ENCODE measurements at places on chromosomes 12 and 14.

DNA sequence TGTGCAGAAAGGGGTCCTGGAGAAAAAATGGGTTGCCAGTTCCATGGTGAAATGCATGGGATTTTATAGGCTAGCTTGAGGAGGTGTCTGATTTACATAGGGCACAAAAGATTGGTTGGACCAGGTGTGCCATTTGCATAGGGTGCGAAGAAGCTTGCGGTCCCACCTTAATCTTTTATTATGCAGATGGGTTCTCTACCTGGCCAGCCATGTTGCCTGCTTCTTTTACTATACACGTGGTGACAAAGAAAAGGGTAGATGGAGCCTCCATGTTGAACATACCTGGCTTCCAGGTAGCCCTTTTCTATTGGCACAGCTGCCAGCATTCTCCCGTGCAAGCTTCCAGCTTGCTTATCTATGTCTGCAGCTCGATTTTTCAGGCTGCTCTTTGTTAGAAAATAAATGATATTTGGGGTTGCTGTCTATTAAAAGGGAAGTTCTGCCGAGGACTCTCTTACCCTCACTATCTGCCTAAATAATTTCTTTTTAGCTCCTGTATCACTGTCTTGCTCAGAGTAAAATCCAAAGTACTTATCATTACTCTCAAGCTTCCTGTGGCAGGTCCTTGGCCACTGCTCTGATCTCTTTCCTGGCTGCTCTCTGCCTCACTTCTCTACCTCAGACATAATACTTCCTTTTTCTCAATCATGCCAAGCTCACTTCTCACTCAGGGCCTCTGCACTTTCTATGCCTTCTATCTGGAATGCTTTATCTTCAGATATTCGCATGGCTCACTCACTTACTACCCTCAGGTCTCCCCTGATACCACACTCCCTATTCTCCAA, 216.0 kb upstream of the DAAM1 start:
- no peak for DNase-seq

- no peak for DNase-seq
These were observed 208.0 kb downstream of the NOVA1 start for GRCh38 chr14:26389646-26390508.

- no peak for DNase-seq
These were observed 304.2 kb upstream of the AMIGO2 start for GRCh38 chr12:47383942-47384341.

DNA sequence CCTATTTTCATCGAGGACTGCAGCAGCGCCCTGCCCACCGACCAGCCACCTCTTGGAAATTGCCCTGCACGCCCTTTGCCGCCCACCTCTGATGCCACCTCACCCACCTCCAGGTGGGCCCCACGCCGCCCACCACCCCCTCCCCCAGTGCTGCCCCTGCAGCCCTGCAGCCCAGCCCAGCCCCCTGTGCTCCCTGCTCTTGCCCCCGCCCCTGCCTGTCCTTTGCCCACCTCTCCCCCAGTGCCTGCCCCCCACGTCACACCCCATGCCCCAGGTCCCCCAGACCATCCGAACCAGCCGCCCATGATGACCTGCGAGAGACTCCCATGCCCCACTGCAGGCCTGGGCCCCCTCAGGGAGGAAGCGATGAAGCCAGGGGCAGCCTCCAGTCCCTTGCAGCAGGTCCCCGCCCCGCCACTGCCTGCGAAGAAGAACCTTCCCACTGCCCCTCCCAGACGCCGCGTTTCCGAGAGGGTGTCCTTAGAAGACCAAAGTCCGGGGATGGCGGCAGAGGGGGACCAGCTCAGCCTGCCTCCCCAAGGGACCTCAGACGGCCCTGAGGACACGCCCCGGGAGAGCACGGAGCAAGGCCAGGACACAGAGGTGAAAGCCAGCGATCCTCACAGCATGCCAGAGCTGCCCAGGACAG, 96.5 kb downstream of the LGMN start:
- no peak for DNase-seq

DNA sequence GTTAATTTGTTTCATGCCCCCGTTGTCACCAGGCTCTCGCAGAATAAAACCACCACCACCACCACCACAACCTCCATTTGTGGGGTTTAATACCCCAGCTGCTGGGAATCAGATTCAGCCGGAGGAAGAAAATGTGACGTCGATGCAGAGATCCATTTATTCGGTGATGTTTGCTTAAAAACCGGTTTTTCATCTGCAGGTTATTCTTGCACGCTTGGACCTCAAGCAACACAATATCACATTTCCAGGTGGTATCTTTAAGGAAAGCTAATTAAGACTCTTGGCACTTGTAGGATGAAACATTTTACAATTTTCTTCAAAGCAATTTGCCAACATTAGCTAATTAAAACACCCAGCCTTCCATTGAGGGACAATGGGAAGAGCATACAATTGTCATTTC, 39.8 kb downstream of the SPRING1 start:
- DNase-seq, result no peak

GRCh38 chr14:104600141-104600643, 4.4 kb downstream of the TMEM179 start:
- DNase-seq, result no peak

GRCh38 chr12:55820679-55821078, 2.8 kb downstream of the ORMDL2 start:
- DNase-seq, result no peak

GRCh38 chr12:65779091-65779642, 45.1 kb upstream of the HMGA2 start:
- DNase-seq, result no peak

GRCh38 chr14:72318648-72319047, 386.4 kb downstream of the RGS6 start:
- no peak for DNase-seq

GRCh38 chr12:6684609-6685008, 4.6 kb downstream of the ZNF384 start:
- DNase-seq, result peak; percentile 13

DNA sequence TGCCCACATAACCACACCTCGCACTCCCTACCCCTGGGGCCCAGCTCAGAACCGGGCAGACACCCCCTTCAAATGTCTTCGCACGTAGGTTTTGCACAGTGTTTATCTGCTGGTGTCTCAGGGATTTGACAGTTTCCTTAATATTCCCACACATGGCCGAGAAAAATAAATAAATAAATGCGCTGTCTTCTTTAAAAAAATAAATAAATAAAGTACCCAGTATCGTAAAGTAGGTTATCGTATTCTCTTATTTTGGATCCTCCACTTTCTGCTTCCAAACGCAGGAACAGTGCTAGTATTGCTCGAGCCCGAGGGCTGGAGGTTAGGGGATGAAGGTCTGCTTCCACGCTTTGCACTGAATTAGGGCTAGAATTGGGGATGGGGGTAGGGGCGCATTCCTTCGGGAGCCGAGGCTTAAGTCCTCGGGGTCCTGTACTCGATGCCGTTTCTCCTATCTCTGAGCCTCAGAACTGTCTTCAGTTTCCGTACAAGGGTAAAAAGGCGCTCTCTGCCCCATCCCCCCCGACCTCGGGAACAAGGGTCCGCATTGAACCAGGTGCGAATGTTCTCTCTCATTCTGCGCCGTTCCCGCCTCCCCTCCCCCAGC, 710 bp upstream of the FOS start:
- no peak for DNase-seq

DNA sequence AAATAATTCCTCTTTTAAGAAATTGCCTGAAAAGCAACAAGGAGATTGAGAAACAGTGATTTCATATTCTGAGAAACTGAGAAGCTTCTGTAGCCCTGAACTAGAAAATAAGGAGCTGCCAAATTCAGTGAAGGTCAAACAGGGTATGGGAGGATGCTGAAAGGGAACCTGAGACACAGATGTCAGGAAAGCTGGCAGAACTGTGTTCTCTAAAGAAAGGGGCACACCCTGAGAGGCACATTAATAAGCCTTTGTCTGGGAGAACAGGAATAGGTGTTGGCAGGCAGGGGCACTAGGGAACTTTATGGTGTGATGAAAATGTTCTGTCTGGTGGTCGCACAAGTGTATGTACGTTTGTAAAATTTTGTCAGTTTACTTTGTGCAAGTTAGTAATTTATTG, 29.6 kb downstream of the VRK1 start:
- DNase-seq, result no peak

DNA sequence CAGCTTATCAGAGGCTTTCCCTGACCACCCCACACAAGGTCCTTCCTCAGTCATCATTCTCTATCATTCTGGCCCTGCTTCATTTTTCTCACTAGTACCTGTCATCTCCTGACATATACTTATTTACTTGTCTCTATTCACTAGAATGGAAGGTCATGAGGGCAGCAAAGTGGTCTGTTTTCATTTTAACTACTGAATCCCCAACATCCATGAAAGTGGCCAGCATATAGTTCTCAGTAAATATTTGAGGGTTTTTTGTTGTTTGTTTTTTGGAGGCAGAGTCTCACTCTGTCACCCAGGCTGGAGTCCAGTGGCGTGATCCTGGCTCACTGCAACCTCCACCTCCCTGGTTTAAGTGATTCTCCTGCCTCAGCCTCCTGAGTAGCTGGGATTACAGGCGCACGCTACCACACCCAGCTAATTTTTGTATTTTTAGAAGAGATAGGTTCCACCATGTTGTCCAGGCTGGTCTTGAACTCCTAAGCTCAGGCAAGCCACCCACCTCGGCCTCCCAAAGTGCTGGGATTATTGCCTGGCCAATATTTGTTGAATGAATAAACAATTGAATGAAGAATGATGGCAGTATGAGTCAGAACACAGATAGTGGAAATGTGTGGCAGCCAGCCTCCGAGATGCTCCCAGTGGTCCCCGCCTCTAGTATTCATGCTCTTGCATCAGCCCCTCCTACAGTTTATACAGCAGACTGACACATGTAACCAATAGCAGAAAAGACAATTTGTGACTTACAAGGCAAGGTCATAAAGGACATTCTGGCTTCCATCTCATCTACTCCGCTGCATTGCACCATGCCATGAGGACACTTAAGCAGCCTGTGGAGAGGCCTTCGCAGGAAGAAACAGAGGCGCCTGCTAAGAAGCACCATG, 7.0 kb upstream of the ANO6 start:
- no peak for DNase-seq

- DNase-seq, result no peak
These were observed 1397.2 kb downstream of the LRFN5 start for GRCh38 chr14:43003845-43004244.

GRCh38 chr12:70002097-70002911, 177.3 kb downstream of the MYRFL start:
- no peak for DNase-seq

GRCh38 chr12:575948-576614, 87.2 kb downstream of the NINJ2 start:
- DNase-seq, result peak; percentile 47

DNA sequence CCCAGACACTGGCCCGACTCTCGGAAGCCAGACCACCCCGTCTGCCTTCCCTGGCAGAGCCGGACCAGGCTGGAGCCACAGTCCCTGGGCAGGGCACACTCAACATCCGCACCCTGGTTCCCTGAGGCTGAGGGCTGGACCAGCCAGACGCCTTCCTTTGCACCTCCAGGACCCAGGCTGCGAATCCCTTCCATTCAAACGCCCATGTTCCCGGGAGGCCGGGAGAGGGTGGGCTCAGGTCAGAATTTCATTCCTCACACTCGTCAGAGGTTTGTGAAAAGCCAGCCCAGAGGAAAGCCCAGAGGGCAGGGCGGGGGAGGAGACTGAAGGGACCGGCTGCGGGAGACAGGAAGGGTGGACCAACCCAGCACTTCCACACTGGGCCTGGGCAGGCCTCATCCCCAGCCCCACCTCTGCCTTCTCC, 58.7 kb downstream of the LRRC74A start:
- DNase-seq, result no peak

DNA sequence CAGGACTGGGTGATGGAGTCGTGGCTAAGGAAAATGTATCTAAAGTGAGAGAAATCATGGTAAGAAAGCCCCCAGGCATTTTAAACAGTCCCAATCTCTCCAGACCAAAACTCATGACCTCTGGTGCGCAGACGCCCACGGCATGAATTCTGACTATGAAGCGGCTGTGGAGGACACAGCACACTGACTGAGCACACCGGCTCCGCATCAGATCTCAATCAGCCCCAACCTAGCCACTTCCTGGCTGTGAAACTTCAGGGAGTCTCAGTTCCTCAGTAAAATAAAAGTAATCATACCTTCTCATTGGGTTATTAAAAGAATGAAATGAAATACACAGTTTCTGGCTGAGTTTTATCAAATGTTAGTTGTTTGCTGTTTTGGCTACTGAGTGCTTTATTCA, 38.7 kb downstream of the SETD3 start:
- DNase-seq, result no peak

DNA sequence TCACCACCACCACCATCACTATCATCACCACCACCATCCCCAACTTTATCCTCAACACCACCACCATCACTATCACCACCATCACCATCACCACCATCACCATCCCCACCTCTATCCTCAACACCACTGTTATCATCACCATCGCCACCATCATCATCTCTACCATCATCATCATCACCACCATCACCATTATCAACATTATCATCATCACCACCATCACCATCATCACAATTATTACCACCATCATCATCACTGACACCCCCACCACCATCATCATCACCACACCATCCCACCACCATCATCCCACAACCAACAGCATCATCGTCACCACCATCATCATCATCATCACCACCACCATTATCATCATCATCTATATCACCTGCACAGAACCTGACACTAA, 188.4 kb upstream of the PWP1 start:
- DNase-seq, result no peak

GRCh38 chr14:22882529-22883172, 371 bp upstream of the REM2 start:
- no peak for DNase-seq

- no peak for DNase-seq
These were observed 191.0 kb downstream of the FBXL14 start for GRCh38 chr12:1403417-1403816.

- no peak for DNase-seq
These were observed 7.8 kb downstream of the NIN start for GRCh38 chr14:50823051-50823761.

DNA sequence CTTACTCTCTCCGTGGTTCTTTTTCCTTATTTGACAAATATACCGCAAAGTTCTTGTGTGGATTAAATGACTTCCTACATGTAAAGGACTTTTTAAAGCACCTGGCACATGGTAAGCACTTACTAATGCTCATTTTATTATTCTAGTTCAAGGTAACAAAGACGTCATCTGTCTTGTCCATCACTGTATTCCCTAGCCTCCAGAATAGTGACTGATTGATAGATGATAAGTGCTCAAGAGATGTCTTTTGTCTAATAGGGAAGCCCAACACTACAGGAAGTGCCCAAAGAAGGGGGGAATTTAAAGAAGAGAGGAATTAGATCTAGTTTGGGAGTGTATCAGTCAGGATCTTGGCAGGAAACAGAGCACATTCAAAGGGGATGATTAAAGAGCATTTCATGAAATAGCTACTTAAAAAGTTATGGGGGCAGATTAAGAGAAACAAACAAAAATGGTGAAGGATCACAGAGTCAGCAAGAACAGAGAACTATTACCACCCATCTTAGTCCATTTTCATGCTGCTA, 151.9 kb downstream of the GXYLT1 start:
- DNase-seq, result no peak

- no peak for DNase-seq
These were observed 193.0 kb downstream of the MON2 start for GRCh38 chr12:62659453-62660295.

- DNase-seq, result no peak
These were observed 9.9 kb upstream of the LYZ start for GRCh38 chr12:69338120-69338859.

All from anterior cingulate cortex (tissue), 58 donors.